Breast epithelium (tissue), 4 donors: ENCODE measurements at places on chromosomes 3 and 15.

DNA sequence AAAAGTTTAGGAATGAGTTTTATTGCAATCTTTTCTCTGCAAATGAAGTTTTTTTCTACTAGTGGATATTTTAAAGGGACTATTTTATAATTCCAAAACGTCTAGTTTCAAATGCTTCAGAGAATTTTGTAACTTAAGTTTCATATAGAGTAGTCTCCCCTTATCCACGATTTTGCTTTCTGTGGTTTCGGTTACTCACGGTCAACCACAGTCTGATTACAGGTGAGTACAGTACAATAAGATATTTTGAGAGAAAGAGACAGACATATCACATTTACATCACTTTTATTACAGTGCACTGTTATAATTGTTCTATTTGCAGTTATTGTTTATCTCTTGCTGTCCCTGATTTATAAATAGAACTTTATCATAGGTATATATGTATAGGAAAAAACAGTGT, 7.4 kb upstream of the EOGT start:
- no peak for DNase-seq

DNA sequence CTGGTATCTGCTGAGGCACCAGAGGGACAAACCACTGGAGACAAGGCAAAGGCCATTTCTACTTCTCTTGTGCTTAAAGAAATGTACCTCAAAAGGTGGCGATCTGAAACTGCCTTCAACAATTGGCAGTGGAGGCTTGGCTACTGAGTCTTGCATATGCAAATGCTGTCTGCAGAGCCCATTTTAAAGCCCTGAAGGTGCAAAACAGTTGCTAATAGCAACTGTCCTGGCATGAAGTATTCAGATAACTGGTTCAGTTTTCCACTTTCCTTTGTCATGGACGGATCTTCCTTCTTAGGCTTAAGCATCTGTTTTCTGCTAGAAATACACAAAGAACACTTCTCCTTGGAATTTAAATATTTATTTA, 71.4 kb upstream of the PSMD6 start:
- DNase-seq = no peak

GRCh38 chr15:31150732-31151231, 49.3 kb upstream of the TRPM1 start:
- DNase-seq = no peak

DNA sequence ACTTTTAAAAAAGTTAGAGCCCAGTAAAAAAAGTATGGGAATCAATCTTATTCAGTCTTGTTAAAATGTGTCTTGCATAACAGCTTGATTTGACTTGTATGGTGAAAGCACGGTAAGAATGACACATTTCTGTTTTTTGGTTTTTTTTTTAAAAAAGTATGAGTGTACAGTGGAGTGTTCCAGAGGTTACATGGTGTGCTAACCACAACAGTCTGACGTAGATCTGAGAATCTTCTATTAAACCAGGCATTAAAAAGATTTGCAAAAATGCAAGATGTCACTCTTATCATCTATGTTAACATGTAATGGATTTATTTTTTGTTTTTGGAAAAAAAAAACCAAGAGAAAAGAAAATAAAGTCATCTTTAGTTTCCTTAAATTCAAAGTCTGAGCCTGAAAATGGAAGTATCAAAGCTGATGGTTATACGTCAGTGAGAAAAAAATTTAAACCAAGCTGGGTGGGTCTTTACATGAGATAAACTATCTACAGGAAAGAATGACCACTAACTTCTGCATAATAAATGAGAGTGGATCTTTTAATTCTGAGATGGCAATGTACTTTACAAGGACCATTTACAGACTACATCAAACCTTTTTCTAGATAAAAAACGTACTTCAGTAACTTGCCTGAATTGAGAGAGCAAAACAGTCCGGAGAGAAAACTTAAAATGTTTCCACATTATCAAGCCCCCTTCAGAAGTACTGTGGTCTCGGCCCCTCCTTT, 1.6 kb downstream of the GABPB1 start:
- no peak for DNase-seq

- no peak for DNase-seq
Observed at GRCh38 chr3:100968932-100969906, 24.0 kb downstream of the ABI3BP start.

DNA sequence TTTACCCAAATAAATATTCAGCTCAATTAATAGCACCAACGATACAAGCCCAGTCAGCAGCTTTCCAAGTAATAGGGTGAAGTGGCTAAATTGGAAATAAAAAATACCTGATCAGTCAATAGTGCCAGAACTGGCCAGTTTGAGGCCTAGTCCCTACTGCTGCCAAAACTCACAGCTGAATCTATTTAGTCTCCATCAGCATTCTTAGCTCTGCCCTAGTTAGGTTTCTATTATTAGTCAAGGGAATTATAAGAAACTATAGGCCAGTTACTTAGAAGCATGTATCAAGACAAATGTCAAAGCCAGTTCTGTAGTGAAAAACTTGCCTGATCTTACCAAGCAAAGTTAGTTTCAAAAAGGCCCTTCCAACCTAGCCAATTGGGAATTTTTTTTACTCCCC, 146.2 kb upstream of the ZBTB20 start:
- no peak for DNase-seq

- no peak for DNase-seq
Observed at GRCh38 chr15:60932051-60932915, 296.8 kb downstream of the RORA start.

DNA sequence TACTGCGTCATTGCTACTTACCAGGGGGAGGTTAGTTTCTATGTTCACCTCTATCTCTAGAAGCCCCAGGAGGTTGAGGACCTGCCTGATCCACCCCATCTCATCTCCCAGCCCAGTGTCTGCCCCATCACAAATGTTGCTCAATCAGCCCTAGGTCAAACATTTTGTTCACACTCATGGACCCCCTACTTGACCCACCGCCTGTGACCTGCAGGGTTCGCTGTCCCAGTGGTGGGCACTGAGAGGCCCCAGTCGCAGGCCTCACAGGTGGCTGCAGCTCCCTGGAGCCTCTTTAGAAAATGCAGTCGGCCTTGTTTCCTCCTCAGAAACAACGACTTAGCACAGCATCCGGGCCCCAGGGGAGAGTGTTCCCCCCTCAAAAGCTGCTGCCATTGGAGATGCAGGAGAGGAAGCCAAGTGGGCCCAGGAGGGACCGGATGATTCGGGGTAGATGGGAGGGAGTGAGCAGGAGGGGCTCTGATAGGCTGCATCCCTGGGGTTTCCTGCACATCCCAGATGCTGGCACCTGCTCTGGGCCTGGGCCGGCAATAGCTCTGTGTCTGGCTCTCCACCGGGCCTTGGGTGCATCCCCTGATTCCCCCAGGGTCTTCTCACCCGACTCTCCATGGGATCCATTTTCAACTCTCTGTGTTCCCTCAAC, 18.4 kb upstream of the INSYN1 start:
- no peak for DNase-seq

- DNase-seq = no peak
Observed at GRCh38 chr3:133930341-133930933, 34.8 kb upstream of the RAB6B start.

DNA sequence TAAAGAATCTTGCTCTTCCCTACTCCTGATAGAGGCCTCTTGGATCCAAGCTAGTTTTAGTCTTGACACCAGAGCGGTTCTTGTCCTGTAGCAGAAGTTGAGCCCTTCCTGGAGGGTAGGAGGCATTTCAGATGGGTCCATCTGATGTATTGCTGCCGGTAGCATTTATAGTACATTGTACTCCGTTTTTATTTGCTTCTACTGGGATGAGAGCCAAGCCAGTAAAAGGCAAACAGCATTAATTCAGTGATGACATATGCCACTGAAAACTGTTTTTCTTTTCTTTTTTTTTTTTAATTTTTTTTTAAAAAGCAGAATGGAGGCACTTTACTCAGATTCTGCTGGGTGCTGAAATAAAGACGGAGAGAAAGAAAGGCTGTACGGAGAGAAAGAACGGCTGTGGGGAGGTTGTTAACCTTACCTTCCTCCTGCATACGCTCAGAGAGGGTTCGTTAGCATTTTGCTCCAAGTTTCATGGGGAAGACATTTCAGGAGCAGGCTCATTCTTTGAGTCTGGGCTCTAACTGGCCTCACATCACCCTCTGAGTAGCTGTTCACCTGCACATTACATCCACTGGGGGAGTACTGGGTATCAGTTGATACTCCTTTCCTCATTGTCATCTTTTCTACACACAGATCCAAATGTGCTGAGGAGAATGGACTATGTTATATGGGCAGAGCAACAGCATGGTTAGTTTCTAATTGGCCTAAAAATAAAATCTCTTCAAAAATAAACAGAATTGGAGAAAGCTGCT, 161.5 kb downstream of the FEZF2 start:
- no peak for DNase-seq

GRCh38 chr3:23880703-23881339, 36.0 kb downstream of the NKIRAS1 start:
- DNase-seq = no peak

- DNase-seq = no peak
Observed at GRCh38 chr3:45603226-45603625, 8.7 kb downstream of the LIMD1 start.

- no peak for DNase-seq
Observed at GRCh38 chr3:81838457-81838856, 77.0 kb upstream of the GBE1 start.
